ENCODE measurements at places on chromosomes 5 and 9.

DNA sequence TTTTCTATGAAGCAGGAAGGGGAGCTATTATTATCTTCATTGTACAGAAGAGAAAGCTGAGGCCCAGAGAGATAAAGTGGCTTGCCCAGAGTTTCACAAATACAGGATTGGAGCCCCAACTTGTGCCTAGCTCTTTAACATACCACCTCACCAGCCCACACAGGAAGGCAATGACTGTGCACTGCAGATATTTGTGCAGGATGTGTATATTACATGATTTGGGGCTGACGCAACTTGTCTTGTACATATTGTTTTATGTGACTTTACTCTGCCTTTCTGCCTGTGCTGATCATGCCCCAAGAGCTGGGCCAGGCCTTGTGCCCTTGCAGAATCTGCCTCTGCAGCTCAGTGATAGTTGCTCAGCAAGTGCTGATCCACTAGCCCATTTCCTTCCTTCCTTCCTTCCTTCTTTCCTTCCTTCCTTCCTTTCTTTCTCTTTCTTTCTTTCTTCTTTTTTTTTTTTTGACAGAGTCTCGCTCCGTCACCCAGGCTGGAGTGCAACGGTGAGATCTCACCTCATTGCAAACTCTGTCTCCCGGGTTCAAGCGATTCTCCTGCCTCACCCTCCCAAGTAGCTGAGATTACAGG, 106.6 kb upstream of the TBCA start:
- no peak for DNase-seq

DNA sequence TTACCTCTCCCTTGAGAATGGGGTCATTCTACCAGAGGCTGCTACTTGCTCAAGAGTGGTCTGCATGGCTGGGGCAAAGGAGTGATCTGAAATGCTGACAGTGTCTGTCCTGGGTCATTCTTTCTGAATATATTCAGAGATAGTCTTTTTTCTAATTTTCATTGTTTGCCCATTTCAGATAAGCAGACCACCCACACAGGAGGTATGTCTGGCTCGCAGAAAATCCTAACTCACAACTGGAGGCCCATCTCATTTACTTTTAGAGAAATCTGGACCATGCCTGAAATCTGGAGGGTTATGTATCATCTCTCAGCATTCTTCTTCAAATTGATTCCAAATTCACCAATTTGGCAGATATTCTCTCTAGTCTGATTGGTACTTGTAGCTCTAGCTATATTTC, 227.6 kb downstream of the SEC61B start:
- DNase-seq = no peak

DNA sequence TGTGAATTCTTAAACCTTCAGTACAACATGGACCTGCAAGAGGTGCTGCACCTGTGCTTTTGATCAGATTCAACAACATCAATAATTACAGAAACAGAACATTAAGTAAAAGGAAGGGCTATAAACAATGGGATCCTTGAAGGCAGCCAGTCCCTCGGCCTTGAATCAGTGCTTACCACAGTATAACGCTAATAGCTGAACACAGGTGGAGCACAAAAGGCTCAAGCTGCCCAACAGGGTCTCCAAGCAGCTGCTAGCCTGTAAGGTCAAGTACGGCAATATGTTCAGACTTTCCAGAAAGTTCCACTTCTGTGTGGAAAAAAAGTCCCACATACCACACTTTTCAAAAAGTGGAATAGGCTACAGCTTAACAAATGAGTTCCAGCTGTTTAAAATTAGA, 61.9 kb upstream of the ITGA1 start:
- DNase-seq = no peak

GRCh38 chr5:98416541-98416940, 356.9 kb upstream of the RGMB start:
- DNase-seq = no peak
